ENCODE measurements at places on chromosomes 5 and 9.

- no peak for DNase-seq
Observed at GRCh38 chr5:1797855-1798254, 1.8 kb downstream of the MRPL36 start.

DNA sequence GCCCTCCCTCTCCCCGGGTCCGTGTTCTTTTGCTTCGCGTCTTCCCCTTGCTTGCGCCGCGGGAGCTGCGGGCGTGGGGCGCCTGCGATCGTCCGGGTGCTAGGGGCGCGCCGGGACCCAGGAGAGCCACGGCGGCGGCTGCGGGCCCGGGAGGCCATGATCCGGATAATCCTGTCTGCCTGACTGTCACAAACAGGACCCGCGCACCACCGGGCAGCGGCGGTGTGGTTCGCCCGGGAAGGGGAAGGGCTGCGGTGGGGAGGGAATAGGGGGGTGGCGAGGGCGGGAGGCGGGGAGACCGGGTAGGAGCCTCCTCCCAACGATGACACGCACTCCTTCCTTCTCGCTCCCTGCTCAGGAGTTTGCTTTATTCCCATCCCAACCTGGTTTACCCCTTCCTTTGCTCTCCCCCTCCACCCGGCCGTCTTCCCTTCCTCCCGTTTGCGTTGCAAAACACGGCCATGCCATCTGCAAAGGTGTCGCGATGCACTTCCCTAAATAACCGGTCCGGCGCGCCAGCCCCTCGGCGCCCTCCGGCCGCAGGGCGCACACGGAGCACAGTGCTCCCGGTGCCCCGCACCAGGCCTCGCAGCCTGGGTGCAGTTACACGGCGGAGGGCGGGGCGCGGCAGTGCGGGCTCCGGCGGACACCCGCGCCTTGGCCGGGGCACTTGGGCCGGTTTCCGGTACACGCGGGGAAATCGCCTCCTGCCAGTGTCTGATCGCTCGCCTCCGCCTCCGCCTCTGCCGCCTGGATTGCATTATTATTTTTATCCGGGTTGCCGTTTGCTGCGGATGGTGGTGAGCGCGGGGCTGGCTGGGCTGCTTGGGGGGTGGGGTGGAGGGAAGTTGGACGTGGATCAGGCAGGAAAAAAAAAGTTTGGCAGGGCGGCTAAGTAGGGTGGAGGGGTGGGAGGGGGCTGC lies 1.5 kb downstream of the SMARCA2 start:
- peak; percentile 64 for DNase-seq

GRCh38 chr5:109630093-109630492 lies 59.6 kb upstream of the MAN2A1 start:
- DNase-seq: no peak

- DNase-seq: no peak
Observed at GRCh38 chr5:174601946-174602345, 122.4 kb upstream of the MSX2 start.

DNA sequence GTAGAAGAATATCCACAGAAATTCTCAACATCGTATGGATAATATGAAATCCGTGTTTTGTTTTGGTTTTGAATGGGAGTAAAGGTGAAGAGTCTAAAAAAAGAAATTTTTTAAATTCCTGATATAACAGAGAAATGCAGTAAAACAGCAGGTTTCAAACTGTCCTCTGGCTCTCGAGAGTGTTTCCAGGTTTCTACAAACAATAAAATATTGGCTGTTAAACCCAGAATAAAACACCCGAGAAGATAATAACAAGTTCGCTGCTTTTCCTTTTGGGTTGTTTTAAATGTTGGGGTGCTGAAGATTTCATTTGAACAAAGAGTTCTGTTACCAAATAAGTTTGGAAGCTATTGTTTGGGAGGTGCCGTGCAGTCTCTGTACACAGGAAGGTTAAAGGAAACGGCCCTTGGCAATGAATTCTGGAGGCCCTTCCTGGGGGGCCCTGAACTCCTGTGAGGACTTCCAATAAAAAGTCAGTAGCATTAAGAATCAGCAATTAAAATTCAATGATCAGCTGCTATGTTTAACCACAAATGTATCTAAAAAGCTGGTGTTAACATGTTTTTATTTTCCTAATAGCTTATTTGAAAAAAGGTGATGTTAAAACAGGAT lies 215.8 kb downstream of the TSSK1B start:
- DNase-seq: no peak

DNA sequence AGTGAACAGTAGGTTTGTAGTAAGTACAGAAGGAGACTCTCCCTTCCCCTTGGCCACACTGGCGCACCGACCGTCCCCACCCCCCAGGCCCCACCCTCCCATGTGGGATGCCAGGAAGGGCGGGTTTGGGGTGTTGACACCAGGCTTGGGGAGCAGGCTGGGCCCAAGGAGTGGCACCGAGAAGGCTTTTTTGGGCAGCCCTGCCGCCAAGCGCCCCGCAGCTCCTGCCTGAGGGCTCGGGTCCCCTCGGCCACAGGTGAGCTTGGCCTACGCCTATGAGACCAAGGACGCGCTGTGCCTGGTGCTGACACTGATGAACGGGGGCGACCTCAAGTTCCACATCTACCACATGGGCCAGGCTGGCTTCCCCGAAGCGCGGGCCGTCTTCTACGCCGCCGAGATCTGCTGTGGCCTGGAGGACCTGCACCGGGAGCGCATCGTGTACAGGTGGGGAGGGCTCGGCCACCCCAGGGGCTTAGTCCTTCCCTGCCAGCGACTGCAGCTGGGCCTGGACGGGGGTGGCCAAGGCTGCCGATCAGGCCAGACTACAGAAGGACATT lies 7.3 kb downstream of the GRK6 start:
- DNase-seq: no peak

DNA sequence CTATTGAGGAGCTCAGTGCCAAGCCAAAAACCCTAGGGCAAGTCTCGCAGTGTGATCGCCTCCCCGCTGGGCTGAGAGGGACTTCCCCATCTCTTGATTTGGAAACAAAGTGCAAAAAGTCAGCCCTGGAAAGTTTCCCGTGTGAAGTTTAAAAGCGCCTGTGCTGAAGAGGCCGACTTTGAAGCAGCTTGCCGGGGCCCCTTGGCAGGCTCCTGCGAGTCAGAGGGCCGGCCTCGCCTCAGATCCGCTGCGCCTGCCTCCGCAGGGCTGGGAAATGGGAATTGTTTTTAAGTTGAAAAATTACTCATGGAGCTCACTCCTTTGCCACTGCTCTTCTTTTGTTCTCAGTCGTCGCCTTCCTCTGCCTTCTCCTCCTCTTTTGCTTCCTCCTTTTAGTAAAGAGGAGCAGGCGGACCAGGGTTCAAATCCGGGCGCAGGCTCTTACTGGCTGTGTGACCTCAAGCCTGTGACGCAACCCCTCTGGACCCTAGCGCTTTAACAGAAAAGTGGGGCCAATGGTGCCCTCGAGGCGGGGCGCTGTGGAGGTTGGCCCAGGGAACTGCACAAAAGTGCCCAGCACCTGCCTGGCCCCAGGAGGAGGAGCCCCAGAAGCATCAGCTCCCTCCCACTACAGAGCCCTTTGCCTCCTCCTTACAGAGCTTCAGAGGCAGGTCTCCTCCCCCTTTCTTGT lies 14.7 kb upstream of the LHX2 start:
- no peak for DNase-seq

DNA sequence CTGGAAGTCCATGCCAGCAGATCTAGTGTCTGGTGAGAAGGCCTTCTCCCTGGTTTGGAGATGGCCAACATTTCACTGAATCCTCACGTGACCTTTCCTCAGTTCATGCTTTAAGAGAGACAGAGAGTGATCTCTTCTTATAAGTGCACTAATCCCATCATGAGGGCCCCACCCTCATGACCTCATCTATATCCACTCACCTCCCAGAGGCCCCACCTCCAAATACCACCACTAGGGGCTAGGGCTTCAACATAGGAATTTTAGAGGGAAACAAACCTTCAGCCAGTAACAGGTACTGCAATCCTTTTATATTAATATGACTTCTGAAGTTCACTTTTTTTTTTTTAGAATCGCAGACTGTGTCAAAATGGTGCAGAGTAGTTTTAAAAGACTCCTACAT lies 496.9 kb upstream of the ADAMTS16 start:
- no peak for DNase-seq

GRCh38 chr5:82591021-82591515 lies 312.9 kb upstream of the RPS23 start:
- no peak for DNase-seq

GRCh38 chr9:109989296-109989695 lies 209.3 kb downstream of the PALM2AKAP2 start:
- DNase-seq: no peak

DNA sequence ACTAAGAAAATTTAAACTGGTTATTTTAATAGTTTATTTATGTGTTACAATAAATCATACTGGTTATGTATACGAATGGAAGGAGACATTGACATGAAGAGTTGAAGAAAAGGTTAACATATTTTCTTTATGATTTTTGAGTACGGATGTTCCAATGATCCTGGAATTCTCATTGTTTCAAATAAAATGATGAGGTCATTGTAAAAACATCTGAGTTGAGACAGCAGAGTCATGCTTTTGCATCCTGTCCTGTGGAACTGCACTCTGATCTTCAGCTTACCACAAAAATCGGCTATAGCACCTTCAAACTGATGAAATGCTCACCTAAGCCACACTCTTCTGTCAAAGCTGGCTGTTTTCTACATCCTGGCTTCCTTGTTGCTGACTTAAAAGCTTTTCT lies 67.8 kb downstream of the PTCD2 start:
- no peak for DNase-seq

- DNase-seq: no peak
Observed at GRCh38 chr9:32455738-32456137, 70.3 kb downstream of the RIGI start.

GRCh38 chr5:61619777-61620518 lies 287.9 kb downstream of the ZSWIM6 start:
- no peak for DNase-seq

GRCh38 chr9:136237486-136238341 lies 7.9 kb downstream of the QSOX2 start:
- DNase-seq: no peak

GRCh38 chr5:172871982-172872381 lies 37.9 kb downstream of the ERGIC1 start:
- DNase-seq: no peak

All from activated CD4-positive, CD25-positive, alpha-beta regulatory T cell treated with anti-CD3 and anti-CD28 coated beads, Interleukin-2, amount 50 U/mL, for 72 hours (primary cell).